ENCODE measurements at places on chromosomes 3 and 15. TPM values are rescaled to one million over a fixed set of nuclear protein-coding genes. Genes with fewer than 3 reads are reported as not detected.

The ADCY5 gene
- 192 TPM for total RNA-seq

The CRABP1 gene
- not detected for total RNA-seq

- DNase-seq, result no peak
These were observed 7.6 kb downstream of the GDPGP1 start for GRCh38 chr15:90241343-90242192.

DNA sequence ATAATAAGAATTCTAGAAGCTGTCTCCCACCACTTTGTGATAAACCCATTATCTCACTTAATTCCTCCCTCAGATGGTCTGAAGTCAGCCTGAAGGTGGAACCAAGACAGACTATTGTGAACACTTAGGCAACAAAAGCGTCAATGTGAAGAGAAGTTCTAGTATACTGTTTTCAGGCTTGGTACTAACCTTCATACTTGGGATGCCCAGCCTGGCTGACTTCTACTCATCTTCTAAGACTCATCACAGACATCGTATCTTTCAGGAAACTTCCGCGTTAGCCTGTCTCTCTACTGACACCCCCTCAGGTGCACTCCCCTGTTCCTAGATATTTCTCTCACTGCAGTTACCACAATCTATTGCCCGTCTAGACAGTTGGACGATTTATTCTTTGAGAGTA, 201.2 kb downstream of the SATB1 start:
- no peak for DNase-seq

The CCR3 gene
- total RNA-seq, result not detected

DNA sequence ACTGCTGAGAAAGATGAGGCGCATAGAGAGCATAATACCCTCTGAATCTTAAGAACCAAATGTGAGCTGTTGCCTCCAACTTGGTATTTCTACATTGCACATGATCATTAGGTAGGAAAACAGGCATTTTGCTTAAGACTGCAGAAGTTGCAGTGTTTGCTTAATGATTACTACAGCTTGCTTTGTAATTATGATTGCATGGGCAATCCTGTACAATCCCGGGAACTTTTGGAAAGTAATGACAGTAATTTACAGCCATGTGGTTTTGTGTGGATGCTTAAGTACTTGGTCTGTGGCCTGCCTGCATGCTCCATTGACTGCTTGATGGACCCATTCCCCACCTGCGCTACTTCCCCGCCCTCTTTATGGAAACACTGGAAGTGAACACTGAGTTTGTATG, 301.1 kb downstream of the DIPK2A start:
- DNase-seq, result no peak

DNA sequence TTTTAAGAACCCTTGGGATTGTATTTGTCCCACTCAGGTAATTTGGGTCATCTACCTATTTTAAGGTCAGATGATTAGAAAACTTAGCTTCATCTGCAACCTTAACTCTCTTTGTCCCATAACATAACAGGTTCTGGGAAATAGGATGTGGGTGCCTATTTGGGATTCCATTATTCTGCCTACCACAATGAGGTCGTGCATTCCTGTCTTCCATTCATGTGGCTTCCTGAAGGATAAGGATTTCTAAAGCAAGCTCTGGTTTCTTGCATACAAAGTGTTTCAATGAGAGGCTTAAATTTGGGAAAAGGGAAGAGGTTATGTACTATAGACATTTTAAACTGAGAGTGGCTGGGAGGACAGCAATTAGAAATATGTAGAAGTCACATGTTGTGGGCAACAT, 190.3 kb downstream of the MCTP2 start:
- no peak for DNase-seq

The ONECUT1 gene
- not detected for total RNA-seq

The STRIT1 gene
- total RNA-seq, result 4.8 TPM

The AHSG gene
- total RNA-seq, result not detected
